ENCODE measurements at places on chromosomes 6 and 20. TPM values are rescaled to one million over a fixed set of nuclear protein-coding genes. Genes with fewer than 3 reads are reported as not detected.

DNA sequence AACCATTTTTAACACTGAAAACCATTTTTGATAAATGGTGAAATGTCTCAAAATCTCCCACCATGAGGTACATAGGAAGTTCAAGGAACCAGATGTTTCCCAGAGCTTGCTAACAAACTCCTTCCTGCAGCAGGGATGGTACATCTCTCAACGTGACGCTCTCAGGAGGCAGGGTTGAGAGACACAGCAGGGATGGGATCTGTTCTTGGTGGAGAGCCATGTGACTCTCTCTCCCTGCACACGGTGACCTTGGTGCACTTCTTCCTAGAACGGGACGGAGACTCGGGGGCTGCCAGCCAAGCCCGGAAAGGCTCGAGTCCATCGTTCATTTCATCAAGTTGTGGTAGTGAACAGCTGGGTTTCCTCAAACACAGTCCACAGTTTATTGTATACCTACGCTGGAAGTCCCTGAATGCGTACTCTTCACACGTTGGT is 94.2 kb downstream of the FAM50B start:
- H3K27ac ChIP-seq, result no peak overlapping the region
- DNase-seq, result no peak
- no peaks in the 10 kb centered on the region for H3K36me3 ChIP-seq
- H3K27me3 ChIP-seq, result no peaks in the 10 kb centered on the region

DNA sequence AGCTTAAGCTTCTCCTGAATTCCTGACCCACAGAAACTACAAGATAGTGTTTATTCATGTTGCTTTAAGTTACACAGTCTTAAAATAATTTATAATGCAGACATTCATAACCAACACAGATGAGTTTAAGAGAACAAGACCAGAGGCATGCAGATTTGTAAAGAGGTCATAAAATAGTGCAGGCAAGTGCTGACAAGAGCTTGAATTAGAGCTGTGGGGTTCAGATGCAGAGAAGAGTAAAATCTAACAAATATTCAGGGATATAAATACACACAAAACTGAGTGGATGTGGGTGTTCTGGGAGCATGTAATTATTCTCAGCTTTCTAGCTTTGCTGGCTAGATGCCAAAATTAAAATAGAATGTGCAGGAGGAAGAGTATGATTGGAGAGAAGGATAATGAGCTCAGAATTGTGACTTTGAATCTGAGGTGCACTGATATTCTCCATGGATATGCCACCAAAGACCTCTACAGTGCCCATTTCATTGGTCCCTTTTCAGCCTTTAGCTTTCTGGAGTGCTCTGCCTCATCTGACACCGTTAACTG is 291.9 kb upstream of the SGK1 start:
- no peak for DNase-seq
- no peaks in the 10 kb centered on the region for H3K27me3 ChIP-seq
- H3K36me3 ChIP-seq, result no peaks in the 10 kb centered on the region
- no peak overlapping the region for H3K27ac ChIP-seq
- H3K4me1 ChIP-seq, result no peaks in the 10 kb centered on the region
- no peak overlapping the region for H3K4me3 ChIP-seq

- peak overlapping the region; percentile 34 for H3K4me3 ChIP-seq
- peak overlapping the region; percentile 87 for H3K27ac ChIP-seq
- DNase-seq, result peak; percentile 97
Measured at GRCh38 chr20:4225745-4226144, 210.4 kb upstream of the RNF24 start.

Gene MUCL3
- not detected for total RNA-seq

- no peak overlapping the region for H3K27ac ChIP-seq
- H3K4me3 ChIP-seq, result no peak overlapping the region
- H3K4me1 ChIP-seq, result no peaks in the 10 kb centered on the region
- DNase-seq, result no peak
- H3K36me3 ChIP-seq, result no peaks in the 10 kb centered on the region
- H3K27me3 ChIP-seq, result peaks cover 2% of the 10 kb centered on the region
Measured at GRCh38 chr6:118783931-118784550, 109.9 kb upstream of the ASF1A start.

DNA sequence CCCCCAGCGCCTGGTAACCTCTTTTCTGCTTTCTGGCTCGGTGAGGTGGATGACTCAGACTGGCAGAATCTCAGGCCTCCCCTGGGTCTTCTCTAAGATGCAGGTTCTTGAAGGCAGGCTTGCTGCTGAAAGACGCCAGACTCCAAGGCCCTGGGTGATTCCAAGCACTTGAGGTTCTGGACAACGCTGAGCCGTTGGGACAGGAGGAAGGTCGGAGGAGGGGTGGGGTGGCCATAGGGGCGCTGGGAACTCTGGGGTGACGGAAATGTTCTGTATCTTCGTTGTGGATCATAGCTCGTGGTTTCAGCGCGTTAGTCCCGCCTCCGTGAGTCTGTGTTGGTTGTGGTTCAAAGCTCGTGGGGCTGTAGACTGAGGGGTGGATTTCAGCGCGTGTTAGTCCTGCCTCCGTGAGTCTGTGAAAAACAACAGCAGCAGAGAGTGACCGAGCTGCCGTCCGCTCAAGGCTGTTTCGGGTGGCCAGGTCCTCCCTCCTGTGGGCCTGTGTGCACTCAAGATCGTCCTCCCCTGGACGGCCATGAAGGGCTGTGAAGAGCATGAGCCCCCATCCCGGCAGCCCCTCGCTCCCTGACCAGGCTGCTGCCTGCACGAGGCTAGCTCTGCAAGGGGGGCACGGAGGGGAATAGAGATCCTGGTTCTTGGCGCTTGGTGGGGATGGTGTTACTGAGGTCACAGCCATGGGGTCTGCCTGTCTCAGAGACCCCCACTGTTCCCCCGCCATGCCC is 7.7 kb downstream of the NTSR1 start:
- peaks cover 29% of the 10 kb centered on the region for H3K27me3 ChIP-seq
- H3K4me3 ChIP-seq, result no peak overlapping the region
- H3K36me3 ChIP-seq, result no peaks in the 10 kb centered on the region
- DNase-seq, result no peak
- no peaks in the 10 kb centered on the region for H3K4me1 ChIP-seq

Gene APOM
- total RNA-seq, result 1.2 TPM

DNA sequence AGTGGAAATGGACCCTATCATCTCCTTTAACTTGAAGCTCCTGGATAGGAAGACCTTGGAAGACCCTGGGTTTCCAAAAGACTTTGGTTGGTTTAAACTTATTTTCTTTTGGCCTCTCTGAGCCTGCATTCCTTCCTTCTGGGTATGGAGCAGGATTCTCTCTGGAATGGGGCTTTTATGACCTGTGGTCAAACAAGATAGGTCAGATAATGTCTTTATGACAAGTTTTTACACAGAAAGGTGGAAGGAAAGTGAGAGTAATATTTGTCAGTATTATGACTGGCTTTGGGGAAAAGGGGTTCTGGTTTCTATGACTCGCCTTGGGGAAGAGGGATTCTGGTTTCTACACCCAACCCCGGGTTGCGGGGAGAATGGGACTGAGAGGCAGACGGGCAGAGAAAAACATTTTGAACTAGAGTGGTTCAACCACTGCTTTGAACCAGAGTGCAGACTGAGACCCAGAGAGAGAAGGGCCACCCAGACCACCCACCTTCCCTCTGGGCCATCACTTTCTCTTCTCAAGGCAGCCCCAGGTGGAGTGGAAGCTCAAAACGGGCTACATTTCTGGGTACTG is 37.6 kb upstream of the KCNK5 start:
- no peak overlapping the region for H3K27ac ChIP-seq
- DNase-seq, result peak; percentile 54
- no peak overlapping the region for H3K4me3 ChIP-seq

DNA sequence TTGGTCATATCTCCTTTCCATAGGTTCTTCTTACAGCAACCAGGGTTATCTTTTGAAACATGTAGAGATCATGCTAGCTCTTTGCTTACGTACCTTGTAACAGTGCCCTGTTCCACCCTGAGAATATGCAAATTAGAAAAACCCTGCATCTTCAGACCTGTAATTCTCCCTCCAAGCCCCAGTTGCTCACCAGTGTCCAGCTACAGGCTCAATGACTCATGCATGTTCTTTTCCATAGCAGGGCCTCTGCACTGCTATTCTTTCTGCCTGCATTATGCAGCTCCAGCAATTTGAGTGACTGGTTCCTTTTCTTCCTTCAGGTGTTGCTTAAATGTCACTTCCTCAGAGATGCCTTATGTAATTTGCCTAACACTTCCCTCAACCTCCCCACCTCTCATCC is 636.2 kb downstream of the KHDRBS2 start:
- no peaks in the 10 kb centered on the region for H3K27me3 ChIP-seq
- H3K4me3 ChIP-seq, result no peak overlapping the region
- DNase-seq, result no peak
- no peaks in the 10 kb centered on the region for H3K4me1 ChIP-seq

GRCh38 chr6:12958052-12958706 is 241.6 kb downstream of the PHACTR1 start:
- no peaks in the 10 kb centered on the region for H3K36me3 ChIP-seq
- H3K27me3 ChIP-seq, result no peaks in the 10 kb centered on the region
- H3K4me3 ChIP-seq, result peak overlapping the region; percentile 64
- no peak for DNase-seq

DNA sequence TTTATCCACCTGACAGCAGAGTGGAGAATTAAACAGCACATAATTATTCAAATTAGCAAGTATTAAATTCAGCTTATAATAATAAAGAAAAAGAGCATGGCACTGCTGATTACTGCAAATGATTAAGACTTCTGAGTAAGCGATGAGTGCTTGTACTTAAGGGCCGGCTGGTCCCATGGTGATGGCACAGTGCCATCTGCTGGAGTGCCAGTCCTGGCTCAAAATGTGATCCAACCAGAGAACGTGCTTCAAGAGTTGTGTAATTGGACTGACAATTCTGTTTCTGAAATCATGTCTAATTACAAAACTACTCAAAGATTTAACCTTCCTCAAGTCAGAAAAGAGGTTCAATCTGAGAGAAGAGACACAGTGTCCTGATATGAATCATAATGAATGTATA is 181.6 kb upstream of the RGS17 start:
- no peak for DNase-seq
- no peaks in the 10 kb centered on the region for H3K36me3 ChIP-seq
- no peaks in the 10 kb centered on the region for H3K27me3 ChIP-seq
- H3K27ac ChIP-seq, result no peak overlapping the region

Gene SLC32A1
- total RNA-seq, result not detected

DNA sequence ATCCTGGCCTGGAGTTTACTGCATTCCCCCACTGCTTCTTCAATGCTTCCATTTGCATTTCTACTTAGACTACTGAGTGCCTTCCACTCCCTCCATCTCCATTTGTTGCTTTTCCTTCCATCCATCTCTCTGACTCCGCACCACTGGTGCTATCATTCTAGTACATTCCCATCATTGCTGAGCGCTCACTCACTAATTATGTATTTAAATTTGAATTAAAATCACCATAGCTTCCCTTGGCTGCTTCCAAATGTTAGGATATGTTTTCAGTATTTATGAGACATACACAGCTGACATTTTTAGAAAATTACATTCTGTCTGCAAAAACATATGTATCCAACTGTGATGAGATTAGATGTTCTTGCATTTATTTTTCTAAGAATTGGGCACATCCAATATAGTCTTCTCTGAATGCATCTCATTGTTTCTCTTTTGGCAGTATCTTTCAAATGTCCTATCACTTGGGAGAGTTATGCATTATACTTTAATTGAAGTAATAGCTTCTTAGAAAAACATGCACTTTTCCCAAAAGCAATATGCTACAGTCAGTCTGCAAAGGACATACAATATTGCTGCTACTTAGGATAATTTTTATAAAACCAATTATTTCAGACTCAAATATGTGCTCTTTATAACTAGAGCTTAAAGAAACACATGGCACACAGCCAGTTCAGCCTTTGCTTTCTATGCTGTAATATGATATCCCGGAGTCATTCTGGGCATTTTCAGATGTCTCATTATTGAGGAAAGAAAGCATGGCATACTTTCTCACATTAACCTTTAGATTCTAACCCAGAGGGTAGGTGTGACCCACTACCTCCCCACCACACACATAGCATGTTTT is 12.1 kb upstream of the COL21A1 start:
- no peak overlapping the region for H3K4me3 ChIP-seq
- no peak overlapping the region for H3K27ac ChIP-seq
- no peaks in the 10 kb centered on the region for H3K36me3 ChIP-seq
- DNase-seq, result peak; percentile 48
- peaks cover 11% of the 10 kb centered on the region for H3K4me1 ChIP-seq

DNA sequence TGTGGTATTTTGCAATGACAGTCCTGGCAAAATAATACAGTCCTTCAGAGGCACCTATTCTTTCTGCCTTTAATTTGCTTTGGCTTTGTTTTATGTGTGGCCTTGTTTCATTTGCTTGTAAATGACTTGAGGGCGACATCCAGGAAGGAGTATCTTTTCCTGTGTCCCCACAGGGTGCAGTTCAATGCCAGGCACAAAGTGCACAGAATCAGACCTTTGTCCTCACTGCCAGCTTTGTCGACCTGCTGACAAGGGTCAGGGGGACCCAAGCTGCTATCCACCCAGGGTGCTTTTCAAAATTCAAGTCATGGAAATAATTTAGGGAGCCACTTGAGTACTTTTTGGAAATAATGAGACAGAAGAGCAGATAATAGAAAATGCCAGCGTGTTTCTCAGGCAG is 37.0 kb upstream of the CDKN1A start:
- DNase-seq, result no peak
- H3K4me1 ChIP-seq, result peaks cover 30% of the 10 kb centered on the region
- no peak overlapping the region for H3K4me3 ChIP-seq
- no peaks in the 10 kb centered on the region for H3K27me3 ChIP-seq

DNA sequence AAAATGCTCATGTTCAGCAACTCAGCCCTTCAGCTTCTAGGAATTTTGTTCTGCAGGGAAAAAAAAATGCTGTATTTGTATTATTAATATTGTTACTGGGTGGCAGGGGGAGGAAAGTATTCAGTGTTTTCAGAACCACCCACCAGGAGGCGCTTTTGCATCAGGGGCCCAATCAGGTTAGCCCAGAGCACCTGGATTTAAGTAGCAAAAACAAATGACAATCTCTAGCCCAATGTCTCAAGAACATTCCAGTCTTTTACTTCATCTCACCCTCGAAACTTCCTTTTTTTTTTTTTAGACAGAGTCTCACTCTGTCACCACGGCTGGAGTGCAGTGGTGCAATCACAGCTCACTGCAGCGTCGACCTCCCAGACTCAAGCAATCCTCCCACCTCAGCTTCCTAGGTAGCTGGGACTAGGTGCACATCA is 635 bp upstream of the C20orf203 start:
- peaks cover 5% of the 10 kb centered on the region for H3K4me1 ChIP-seq
- DNase-seq, result peak; percentile 93
- H3K27me3 ChIP-seq, result peaks cover 3% of the 10 kb centered on the region
- no peaks in the 10 kb centered on the region for H3K36me3 ChIP-seq
- H3K27ac ChIP-seq, result no peak overlapping the region

GRCh38 chr6:139368661-139369060 is 5.8 kb downstream of the CITED2 start:
- H3K27ac ChIP-seq, result no peak overlapping the region
- peaks cover 20% of the 10 kb centered on the region for H3K4me1 ChIP-seq
- no peak for DNase-seq
- H3K36me3 ChIP-seq, result peaks cover 22% of the 10 kb centered on the region
- no peaks in the 10 kb centered on the region for H3K27me3 ChIP-seq
- H3K4me3 ChIP-seq, result no peak overlapping the region

Gene PTK7
- 190 TPM for total RNA-seq

GRCh38 chr6:166422201-166422940 is 39.6 kb upstream of the MPC1 start:
- H3K36me3 ChIP-seq, result peaks cover 26% of the 10 kb centered on the region
- no peaks in the 10 kb centered on the region for H3K27me3 ChIP-seq
- no peak for DNase-seq
- no peak overlapping the region for H3K27ac ChIP-seq
- H3K4me1 ChIP-seq, result peaks cover 5% of the 10 kb centered on the region
- H3K4me3 ChIP-seq, result no peak overlapping the region

All from osteoblast (primary cell).